ENCODE measurements at places on chromosomes 2 and 18.

DNA sequence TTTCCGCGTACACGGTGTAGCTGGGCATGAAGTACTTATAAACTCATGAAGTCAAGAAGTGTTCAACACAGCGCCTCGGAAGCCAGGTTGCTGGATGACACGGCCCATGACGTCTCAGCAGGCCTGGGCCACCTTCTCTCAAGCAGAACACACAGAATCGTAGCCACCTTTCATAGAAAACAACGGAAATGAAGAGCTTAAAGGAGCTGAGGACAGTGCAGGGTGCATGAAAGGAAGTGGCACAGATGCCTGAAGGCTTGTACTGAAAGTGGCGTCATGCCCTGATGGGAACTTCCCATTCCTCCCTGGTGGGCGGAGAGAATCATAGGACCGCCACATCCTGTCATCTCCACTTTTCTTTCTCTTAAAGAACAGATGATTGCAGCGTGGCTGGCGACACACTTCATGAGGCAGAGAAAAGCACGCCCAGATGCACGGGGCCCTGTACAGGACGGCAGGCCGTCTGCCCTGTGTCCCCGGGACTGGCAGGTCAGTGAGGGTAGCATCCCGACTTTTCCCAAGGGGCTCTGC lies 31.1 kb downstream of the HDAC4 start:
- DNase-seq: peak; percentile 82

GRCh38 chr2:206584323-206585116 lies 57.8 kb upstream of the FAM237A start:
- DNase-seq: no peak

DNA sequence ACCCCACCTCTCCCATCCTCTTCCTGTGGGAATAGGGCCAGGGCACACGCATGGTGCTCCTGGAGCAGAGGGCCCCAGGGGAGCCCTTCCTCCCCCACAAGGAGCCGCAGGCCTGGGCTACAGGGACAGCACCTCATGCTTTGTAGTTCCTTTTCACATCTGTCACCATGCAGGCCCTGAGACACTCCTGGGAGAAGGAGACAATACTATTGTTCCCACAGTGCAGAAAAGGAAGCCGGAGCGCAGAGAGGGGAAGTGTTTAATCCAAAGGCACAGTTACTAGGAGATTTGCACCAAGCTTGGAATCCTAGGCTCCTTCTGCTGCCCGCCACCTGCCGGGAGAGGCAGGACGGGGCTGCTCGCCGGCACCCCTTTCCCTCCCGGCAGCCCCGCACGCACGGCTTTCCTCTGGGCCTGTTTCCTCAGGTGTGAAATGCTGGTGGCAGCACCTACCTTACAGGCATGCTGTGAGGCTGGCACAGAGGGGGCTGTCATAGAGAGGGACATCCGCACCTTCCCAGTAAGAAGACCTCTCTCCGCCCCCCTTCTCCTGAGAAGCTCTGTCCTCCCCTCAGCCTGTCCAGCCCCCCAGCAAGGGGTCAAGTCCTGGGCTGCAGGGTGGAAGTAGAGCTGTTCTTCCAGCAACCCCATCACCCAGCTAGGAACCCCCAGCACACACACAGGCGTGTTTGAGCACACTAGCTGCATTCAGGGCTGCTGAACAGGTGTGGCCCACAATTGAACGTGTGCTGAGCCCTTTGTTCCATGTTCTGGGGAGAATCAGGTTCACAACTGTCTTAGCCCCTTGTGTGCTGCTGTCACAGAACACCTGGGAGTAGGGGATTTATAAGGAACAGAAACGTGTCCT lies 62.6 kb downstream of the SMAD7 start:
- no peak for DNase-seq

DNA sequence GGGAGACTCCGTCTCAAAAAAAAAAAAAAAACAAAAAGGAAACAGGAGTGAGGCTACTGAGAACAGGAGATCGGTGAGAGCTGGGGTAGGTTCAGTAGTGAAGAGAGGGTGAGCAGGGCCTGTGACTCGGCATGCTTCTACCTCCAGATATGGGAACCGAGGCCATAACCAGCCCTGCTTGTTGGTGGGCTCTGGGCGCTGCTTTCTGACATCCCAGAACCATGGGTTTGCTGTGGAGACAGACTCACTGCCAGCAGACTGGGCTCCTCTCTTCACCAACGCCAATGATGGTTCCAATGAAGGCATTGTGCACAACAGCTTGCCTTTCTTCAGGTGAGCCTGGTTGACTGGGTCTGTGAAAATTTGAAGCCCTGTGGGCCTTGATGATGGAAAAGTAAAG lies 6.2 kb downstream of the CAD start:
- DNase-seq: no peak

GRCh38 chr2:64727843-64728463 lies 74.2 kb upstream of the SERTAD2 start:
- DNase-seq: no peak

DNA sequence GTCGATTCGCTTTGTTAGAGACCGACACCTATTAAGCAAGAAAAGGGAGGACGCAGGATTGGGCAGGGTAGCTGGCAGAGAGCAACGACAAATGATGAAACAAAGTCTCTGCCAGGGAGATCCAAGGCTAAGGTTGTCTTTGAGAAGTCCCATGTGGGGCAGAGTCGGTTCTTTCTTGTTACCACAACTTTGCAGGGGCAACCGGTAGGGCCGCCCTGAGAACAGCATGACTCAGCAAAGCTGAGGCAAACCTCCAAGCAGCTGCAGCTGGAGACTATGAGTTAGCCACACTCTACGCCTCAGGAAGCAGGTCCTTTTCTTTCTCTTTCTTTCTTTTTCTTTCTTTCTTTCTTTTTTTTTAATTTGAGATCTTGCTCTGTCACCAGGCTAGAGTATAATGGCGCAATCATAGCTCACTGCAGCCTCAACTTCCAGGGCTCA lies 452.3 kb upstream of the ID2 start:
- peak; percentile 35 for DNase-seq

DNA sequence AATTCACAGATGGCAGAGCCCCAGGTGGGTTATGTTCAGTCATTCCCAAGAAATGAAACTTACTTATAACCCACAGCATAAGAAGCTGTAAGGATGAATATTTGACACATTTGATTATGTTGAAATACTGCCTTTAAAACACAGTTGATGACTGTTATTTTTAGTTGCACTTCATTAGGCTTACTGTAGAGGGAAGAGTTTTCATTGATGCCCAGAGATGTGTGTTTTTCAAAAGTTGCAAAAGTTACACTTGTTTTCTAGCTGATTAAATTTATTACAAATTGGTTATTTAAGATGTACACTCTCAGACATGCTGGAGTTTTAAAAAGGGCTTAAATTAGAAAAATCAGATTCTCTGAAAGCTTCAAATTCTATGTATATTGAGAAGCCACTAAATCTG lies 506.1 kb downstream of the PARD3B start:
- DNase-seq: no peak

DNA sequence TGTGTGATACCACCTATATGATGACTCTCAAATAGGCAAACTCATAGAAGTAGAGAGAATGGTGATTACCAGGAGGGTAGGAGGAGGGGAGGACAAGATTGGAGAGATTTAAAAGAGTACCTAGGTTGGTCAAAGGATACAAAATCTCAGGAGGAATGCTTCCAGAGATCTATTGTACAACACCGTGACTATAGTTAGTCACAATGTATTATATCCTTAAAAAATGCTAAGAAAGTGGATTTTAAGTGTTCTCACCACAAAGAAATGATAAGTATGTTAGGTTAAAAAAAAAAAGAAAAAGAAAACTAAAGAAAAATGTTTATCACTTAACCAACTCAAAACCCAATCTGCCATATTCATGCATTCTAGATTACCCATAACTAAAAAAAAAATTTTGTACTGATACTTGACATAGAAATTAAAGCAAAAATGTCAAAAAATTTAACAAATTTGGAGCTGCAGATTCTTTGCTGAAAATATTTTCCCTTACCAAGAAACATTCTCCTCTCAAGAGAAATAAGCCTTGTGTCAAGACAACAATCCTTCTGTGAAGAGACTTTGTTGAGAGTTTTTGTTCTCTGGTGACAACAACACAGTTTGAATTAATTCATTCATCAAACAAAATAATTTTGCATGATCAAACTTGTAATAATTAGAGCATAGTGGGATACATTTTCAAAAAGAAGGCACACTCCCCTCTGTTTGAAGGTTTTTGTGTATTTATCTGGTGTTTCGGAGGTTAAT lies 213.1 kb downstream of the DNER start:
- DNase-seq: no peak

GRCh38 chr2:167935803-167936110 lies 311.6 kb downstream of the STK39 start:
- no peak for DNase-seq

DNA sequence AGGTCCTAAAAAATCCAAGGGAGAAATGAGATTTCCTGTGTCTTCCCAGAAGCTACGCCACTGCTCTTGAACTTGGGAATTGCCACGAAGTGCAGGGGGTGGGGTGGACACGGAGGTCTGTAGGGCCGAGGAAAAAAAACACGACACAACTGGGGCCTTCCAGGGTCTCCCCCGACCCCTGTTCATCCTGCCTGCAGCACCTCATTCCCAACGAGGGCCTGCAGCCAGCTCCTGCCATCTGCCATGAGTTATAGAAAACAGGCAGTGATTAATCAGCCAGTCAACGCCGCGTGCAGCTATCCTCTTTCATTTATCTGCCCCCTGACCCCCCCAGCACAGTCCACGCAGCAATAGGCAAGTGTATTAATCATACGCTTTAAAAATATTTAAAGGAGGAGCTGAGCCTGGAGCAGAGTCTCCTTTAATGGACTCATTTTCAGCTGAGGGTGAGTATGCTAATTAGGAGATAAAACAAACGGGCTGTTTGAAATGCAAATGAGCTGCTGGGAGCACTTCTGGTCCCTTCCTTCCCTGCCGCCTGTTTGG lies 209.9 kb downstream of the TFCP2L1 start:
- no peak for DNase-seq

DNA sequence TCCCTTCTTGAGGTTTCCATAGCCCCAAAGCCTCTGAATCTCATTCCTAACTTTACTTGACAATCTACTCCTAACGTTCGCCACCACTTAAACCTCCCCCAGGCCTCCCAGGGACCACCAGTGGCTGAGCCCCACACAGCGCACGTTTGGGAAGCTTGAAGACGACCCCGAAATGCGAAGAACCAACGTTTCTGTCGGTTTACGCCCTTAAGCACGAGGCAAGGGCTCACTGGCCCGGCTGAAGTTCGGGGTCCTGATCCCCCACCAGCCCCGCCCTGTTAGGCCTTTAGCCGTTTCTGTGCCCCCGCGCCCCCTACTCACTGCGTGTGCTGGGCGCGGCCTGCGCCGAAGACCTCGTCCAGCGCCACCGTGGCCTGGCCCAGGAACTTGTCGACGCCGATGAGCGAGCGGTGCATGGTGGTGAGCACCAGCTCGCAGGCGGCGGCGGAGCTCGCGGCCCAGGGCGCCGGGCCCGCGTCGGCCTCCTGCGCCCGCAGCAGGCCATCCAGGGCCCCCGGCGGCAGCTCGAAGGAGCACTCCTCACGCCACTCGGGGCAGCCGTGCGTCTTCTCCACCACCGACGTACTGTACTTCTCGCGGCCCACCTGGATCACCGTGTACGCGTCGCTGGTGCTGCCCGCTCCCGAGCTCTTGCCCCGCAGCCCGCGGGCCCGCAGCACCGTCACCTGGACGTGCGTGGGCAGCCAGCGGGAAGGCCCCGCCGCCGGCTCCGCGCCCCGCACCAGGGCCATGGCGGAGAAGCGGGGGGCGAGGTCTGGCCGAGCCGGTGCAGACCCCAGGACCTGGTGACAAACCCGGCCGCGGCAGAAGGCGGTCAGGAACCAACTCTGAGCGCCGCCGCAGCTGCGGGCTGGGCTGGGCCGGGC lies 479 bp downstream of the RAB11FIP5 start:
- DNase-seq: peak; percentile 30

GRCh38 chr2:19545507-19545906 lies 187.1 kb upstream of the OSR1 start:
- no peak for DNase-seq

- DNase-seq: no peak
Observed at GRCh38 chr18:51163543-51163942, 33.9 kb downstream of the MEX3C start.

GRCh38 chr2:73870084-73870483 lies 22.7 kb upstream of the ACTG2 start:
- no peak for DNase-seq

DNA sequence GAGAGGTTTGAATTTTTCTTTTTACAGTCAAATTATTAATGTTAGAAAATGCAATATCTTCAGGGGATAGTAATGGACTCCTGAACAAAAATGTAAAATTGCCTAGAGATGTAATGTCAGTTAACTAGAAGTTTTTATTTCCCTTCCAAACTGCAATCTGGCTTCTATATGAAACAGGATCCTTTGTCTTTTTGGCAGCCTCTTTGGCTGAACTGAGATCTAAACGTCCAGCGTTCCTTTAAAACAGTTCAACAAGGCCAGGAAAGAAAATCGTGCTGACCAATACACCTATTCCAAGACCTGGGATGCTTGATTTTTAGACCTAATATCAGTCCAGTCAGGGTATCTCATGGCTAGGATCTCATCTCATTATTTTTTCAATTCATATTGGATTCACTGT lies 245.5 kb downstream of the FIGN start:
- no peak for DNase-seq

- DNase-seq: no peak
Observed at GRCh38 chr2:205656941-205657340, 25.4 kb upstream of the NRP2 start.

GRCh38 chr2:26461601-26462023 lies 16.3 kb downstream of the OTOF start:
- DNase-seq: no peak

GRCh38 chr2:9207641-9208311 lies 1.2 kb downstream of the ASAP2 start:
- DNase-seq: no peak

GRCh38 chr18:46750626-46751025 lies 6.2 kb downstream of the ST8SIA5 start:
- DNase-seq: no peak

GRCh38 chr2:46116553-46116991 lies 180.6 kb upstream of the EPAS1 start:
- no peak for DNase-seq

- no peak for DNase-seq
Observed at GRCh38 chr18:72180689-72181088, 363.5 kb downstream of the CBLN2 start.

DNA sequence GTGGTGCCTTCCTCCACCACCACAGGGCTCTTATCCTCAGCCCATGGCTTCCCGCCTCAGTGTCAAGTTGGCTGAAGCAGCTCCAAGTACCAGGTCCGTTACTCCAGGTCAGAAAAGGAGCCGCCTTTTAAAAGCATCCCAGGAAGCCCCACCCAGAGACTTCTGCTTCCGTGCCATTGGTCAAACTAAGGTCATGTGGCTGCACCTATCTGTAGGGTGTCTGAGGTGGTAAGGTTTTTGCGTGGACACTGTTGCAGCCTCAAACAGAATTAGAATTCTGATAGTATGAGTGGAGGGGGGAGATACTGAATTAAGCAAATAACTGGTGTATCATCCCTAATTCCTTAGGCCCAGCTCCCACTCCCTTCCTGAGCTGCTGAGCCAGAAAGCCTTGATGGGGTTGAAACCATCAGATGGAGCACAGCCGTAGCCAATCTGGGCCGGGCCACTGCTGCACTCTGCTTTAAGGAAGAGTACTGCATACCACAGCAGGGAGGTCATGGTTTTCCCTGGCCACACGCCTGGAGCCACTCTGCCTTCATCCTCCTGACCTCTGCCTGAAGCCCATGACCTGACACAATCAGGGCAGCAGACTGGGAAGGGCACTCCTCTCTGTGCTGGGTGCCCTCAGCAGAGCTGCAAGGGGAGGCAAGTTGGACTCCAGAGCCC lies 8.4 kb downstream of the TMEM247 start:
- DNase-seq: no peak

- DNase-seq: no peak
Observed at GRCh38 chr18:46656326-46657114, 500 bp downstream of the LOXHD1 start.

- DNase-seq: no peak
Observed at GRCh38 chr2:96156926-96157648, 11.8 kb upstream of the DUSP2 start.

GRCh38 chr2:6212491-6212890 lies 520.3 kb downstream of the SOX11 start:
- no peak for DNase-seq
